Stimulated activated CD4-positive, alpha-beta T cell treated with anti-CD3 and anti-CD28 coated beads, Interleukin-12 subunit alpha, Interleukin-12 subunit beta, amount 100 ng/mL, for 4 hours (primary cell): ENCODE measurements at places on chromosomes 6 and 20.

GRCh38 chr20:51121901-51122412 is 99.0 kb upstream of the KCNG1 start:
- DNase-seq, result no peak

- no peak for DNase-seq
Measured at GRCh38 chr6:35298625-35299140, 1.1 kb downstream of the DEF6 start.

GRCh38 chr6:101595276-101595675 is 201.8 kb downstream of the GRIK2 start:
- no peak for DNase-seq

GRCh38 chr6:116035616-116036015 is 25.1 kb downstream of the FRK start:
- DNase-seq, result no peak
